Activated naive CD4-positive, alpha-beta T cell treated with Interleukin-2 at 50 U/mL for 16 hours (primary cell): ENCODE measurements at places on chromosomes 13 and 19.

GRCh38 chr19:38417146-38417543, 8.9 kb downstream of the RASGRP4 start:
- DNase-seq, result no peak

GRCh38 chr13:75418186-75418843, 63.7 kb downstream of the TBC1D4 start:
- DNase-seq, result no peak

DNA sequence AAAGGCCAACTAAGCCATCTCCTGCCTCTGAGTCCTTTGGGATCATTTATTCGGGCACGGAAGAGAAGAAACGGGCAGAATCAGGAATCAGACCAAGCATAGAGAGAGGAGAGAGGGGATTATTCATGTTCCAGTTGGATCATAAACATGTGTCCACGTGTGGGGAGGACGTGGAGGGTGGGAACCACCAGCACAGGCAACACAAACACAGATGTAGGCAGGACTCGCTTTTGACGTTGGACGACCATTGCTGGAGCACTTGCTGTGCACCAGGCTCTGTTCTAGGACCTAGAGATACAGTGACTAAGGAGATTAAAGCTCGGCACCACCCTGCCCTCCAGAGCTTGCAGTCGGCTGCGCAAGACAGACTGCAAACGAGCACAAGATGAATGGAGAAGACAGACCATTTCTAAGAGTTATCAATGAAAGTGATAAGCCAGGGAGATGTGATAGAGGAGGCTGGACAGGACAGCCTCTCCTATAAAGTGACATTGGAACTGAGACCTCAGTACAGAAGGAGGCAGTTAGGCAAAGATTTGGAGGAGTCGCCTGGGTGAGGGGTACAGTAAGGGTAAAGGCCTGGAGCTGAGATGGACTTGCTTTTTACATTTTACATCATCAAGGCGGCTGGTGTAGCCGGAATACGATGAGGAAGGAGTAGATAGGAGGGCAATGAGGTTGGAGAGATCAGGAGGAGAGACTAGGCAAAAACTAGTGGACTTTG, 716 bp downstream of the SH2D3A start:
- DNase-seq, result peak; percentile 11

DNA sequence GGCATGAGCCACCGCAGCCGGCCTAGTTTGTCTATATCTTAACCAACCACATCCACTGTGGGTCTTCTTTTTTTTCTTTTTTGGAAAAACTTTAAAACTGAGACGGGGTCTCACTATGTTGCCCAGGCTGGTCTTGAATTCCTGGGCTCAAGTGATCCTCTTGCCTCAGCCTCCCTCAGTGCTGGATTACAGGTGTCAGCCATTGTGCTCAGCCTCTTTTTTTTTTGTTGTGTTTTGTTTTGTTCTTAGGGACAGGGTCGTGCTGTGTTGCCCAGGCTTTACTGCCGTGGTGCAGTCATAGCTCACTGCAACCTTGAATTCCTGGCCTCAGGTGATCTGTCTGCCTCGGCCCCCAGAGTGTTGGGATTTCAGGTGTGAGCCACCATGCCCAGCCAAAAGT, 7.4 kb downstream of the SNRNP70 start:
- DNase-seq, result no peak

- no peak for DNase-seq
Observed at GRCh38 chr19:20357921-20358320, 190.9 kb downstream of the ZNF486 start.

DNA sequence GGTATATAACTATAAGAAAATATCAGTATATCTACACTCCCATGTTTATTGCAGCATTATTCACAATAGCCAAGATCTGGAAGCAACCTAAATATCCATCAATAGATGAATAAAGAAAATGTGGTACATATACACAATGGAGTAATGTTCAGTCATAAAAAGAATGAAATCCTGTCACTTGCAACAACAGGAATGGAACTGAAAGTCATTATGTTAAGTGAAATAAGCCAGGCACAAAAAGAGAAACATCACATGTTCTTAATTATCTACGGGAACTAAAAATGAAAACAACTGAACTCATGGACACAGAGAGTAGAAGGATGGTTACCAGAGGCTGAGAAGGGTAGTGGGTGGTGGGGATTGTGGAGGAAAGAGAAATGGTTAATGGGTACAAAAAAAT, 665.2 kb downstream of the TBC1D4 start:
- DNase-seq, result no peak

- no peak for DNase-seq
Observed at GRCh38 chr13:73793361-73793760, 340.8 kb downstream of the KLF12 start.
